ENCODE measurements at places on chromosomes 5 and 9.

- DNase-seq, result no peak
These were observed 5.0 kb downstream of the ZNF189 start for GRCh38 chr9:101403516-101404285.

- DNase-seq, result no peak
These were observed 156.3 kb downstream of the PLPPR1 start for GRCh38 chr9:101184813-101185278.

- no peak for DNase-seq
These were observed 129.7 kb downstream of the GOLPH3 start for GRCh38 chr5:32044434-32044833.

GRCh38 chr9:128339761-128340690, at the start of gene SLC27A4:
Gene SLC27A4 (plus strand): TSS chr9:128340527. CDS start chr9:128343133, 2,606 bp downstream.
- peak; percentile 82 for DNase-seq

- DNase-seq, result no peak
These were observed 29.8 kb downstream of the SPIN1 start for GRCh38 chr9:88418025-88418424.
